ENCODE measurements at places on chromosomes 2 and 18. TPM values are rescaled to one million over a fixed set of nuclear protein-coding genes. Genes with fewer than 3 reads are reported as not detected.

The GKN1 gene
- not detected for total RNA-seq

The STK39 gene
- 22.3 TPM for total RNA-seq

The ZNF892 gene
- 3.2 TPM for total RNA-seq

The RASGRP3 gene
- total RNA-seq, result 0.90 TPM

The FAM237A gene
- not detected for total RNA-seq

The MC4R gene
- not detected for total RNA-seq

The SNED1 gene
- total RNA-seq, result not detected

The TRIM43 gene
- total RNA-seq, result not detected

The TSPYL6 gene
- not detected for total RNA-seq

The TMEM150A gene
- total RNA-seq, result 8.2 TPM

The CNGA3 gene
- total RNA-seq, result not detected

DNA sequence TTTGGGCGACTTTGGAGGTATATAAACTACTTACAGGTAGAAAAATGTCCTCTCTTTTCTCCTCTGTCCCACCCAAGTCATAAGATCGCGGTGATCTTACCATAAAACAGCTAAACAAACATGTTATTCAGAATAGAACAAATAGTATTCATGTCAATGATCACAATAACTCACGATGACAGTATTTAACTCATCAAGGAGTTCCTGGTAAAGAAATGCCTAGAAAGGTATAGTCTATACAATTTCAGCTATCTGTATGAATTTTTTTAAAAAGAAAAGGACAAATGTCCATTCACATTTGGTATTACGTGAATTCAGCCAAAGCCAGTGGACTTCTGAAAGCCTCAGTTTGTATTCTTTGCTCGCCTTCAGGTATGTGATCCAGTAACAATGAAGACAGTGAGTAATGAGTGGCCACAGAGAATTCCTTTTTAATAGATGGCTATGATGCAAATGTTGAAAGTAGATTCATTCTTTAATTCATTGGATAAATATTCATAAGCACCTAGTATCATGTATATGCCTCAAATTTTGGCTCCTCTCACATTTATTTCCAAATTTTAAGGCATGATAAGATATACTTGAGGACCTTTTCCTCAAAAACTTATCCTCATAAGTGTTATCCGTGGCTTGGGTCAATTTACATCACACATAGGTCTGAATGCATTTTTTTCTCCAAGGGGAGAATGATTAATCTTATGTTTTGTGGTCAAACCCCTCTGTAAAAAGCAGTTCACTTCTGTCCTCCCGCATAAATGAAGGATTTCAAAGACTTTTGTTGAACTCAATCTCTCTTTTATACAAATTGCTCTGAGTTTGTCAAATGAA, 20.3 kb downstream of the ABCB11 start:
- DNase-seq, result no peak

- DNase-seq, result no peak
Measured at GRCh38 chr2:39781697-39782096, 2.6 kb upstream of the THUMPD2 start.

GRCh38 chr18:3041843-3042242, 28.9 kb upstream of the LPIN2 start:
- no peak for DNase-seq

- no peak for DNase-seq
Measured at GRCh38 chr2:148362144-148362796, 282.3 kb upstream of the EPC2 start.

DNA sequence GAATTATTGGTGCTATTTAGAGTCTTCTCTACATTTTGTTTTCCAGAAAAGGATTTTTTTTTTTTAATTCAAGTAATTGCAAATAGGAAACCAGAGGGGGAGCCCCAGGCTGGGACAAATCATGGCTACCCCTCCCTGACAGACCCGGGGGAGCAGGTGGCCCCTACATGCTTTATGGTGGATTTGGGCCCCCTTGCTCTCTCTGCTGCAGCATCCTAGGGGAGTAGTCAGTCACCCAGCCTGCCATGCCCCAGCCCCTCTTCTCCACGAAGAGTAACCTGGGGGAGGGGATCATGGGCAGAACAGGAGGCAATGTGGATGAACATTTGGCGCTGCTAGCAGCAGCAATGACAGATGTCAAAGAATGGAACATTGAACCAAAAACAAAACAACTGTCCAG, 4.6 kb downstream of the C2orf81 start:
- DNase-seq, result no peak

GRCh38 chr2:107669335-107669734, 157.4 kb upstream of the RGPD4 start:
- DNase-seq, result no peak

DNA sequence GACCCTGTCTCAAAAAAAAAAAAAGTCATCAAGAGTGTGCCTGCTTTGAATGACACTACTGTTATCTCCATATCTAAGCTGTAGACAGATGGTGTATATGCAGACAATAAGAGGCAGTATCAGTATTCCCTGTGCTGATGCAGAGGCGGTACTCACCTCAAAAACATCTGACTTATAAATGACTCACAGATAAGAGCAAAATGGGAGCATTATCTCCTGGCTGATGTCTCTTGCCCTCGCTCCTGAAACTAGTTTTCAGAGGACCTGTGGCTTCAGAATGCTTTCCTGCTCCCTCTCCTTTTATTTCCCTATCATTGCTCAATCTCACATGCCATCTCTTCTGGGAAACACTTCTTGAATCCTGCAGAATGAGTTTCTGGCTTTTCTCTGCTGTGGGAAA, 289.6 kb downstream of the PTPRM start:
- DNase-seq, result no peak

DNA sequence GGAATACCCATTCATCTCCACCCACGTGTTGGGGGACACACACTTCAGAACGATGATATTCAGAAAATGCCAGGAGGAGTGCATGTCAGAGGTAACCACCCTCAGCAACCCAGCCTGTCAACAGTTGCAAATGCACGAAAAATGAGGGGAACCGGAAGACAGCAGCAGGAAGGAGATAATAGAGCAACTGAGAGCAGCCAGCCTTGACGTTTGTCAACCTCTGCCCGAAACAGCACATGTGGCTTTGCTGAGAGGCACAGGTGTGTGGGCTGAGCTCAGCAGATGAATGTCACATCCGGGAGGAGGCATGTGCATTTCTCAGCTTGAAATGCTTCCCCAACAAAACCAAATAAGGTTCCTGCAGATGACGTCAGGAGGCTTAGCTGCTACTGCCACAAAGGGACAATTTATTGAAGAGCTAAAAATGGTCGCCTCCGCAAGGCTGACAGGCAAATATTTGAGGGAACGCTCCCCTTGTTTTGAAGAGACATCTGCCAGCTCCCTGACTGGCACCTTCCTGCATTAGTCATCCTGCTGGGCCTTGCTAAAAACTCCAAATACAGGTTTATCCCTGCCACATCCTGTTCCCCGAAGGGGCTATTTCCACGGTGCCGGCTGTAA, 419.0 kb downstream of the NBAS start:
- no peak for DNase-seq

Measured in Caki2 (cell line).